ENCODE measurements at places on chromosomes 13 and 19.

DNA sequence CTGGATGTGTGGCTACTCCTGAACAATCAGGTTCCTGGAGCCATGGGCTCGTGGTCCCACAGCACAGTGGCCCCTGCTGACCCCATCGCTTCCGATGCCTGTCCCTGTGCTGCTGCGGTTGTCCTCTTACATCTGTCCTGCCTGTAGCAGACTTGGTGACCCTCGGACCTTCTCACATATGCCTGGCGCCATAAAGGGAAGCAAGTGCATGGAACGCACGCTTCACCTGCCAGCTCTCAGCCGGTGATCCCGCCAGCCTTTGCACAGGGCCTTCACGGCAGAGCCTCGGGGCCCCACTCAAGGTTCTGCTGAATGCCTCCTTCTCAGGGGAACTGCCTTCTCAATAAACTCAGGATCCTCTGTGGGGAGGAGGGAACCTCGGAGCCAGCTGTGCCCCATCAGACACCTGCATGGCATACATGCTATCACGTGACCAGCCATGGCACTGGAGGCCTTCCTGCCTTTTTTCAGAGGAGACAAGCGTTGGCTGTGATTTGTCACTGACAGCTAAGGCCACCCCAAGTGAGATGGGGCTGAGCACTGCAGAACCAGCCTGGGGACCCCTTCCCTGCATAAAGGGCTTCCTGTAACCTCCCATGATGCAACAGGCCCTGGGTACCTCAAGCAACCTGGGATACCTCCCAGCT, 24.3 kb downstream of the PEPD start:
- DNase-seq = no peak

DNA sequence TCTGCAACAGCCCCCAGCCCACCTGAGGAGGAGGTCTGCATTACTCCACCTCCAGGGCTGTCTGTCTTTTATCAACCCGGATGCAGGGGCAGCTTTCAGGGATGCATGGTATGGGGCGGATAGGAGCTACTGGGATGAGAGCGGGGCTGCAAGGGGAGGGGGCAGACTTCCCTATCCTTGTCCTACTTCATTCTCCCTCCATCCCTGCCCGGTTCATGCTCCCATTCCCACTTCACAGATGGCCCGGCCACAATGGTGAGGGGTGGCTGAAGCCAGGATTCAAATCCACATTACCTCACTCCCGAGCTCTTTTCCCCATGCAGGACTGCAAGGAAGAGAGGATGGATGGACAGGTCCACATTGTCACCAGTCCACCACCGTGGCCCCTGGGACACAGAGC, 40.5 kb upstream of the VSTM2B start:
- DNase-seq = no peak

DNA sequence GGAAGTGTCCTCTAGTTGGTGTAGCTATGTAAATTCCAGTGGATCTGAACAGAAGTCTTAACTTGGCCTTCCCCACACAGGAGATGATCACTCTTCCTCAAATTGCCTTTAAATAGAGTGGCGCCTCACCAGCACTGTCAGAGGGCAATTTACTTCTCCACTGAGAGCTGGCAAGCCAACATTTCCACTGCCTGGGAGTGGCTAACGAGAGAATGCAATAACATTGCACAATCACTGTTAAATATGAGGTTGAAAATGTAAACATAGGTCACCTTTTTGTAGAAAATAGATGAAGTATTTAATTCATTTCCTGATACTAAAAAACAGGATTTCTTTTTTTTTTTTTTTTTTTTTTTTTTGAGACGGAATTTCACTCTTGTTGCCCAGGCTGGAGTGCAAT, 55.4 kb upstream of the UBL3 start:
- DNase-seq = no peak

- no peak for DNase-seq
Observed at GRCh38 chr13:101649488-101650126, 197.1 kb downstream of the ITGBL1 start.

DNA sequence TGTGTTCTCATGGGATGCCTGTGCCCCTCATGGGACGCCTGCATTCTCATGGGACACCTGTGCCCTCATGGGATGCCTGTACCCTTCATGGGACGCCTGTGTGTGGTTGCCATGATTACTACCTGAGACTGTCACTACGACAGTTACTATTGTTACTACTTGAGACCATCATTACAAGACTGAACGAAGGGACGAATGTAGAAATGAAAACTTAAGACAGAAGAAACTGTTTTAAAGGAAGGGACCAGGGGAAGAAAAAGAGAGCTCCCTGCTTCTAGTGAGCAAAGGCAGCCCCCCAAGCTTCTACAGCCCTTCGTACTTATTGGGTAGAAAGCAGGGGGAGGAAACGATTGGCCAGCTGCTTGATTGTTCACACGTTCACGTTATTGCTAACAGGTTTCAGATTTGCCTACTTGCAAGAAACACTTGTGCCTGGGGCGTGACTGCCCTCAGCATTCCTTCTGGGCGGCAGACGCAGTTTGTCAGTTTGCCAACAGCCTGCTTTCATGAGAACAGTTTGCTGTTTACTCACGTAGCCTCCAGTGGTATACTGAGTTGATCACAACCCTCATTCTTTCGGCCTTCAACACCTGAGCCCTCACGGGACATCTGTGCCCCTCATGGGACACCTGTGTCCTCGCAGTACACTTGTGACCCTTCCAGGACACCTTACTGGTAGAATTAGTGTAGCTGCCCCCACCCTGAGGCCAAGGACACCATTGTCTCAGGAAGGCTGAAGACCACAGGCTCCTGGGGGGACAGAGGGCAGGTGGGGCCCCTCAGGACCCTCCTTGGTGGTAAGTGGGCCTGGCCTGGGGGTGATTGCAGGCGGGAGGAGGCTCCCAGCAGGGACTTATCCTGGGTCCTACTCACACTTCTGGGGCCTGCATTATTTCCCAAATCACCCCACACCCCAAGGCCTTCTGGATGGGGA, 2.5 kb upstream of the S1PR4 start:
- DNase-seq = no peak

- DNase-seq = no peak
Observed at GRCh38 chr19:45400192-45400591, 4.7 kb downstream of the PPP1R13L start.

DNA sequence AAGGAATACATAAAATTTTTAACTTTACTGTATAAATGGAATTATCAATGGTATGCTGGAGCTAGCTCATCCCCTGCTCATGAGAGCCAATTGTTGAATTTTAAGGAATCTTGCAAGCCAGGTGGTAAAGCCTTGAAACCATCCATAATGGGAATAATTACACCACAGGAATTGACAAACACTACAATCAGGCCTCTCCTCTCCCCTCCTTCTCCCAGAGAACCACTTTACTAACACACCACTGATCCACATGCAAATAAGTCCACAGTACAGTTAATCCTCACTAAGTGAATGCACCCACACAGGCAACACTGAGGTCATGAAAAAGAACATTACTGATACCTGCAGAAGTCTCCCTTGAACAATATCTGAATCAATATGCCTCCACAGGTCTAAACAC, 140.5 kb downstream of the KLF12 start:
- DNase-seq = no peak

All from stimulated activated CD4-positive, alpha-beta T cell treated with anti-CD3 and anti-CD28 coated beads, TNF-alpha, amount 100 ng/mL, for 1 hour (primary cell).